ENCODE measurements at places on chromosomes 4 and X.

GRCh38 chr4:164799410-164799809 lies 45.5 kb downstream of the SMIM31 start:
- DNase-seq: no peak

- DNase-seq: peak; percentile 80
These were observed 9.7 kb upstream of the MAGEA4 start for GRCh38 chrX:151902813-151903591.

DNA sequence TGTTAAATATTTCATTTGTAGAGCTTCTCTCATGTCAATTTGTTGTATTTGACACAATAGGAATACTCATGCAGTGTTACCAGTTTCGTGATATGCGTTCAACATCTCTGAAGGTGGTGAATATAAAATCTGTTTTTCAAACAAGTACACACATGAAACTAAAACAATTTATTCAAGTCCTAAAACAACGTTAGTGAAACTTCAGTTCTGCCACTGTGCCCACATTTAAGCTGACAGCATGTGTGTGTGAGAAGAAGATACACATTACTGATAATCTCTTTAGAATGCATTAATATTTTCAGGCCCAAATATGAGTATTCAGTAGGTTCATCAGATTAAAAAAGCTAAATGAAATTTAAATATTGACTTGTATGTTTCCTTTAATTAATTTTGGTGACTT lies 21.7 kb downstream of the GAB1 start:
- no peak for DNase-seq

- DNase-seq: no peak
These were observed 450.0 kb downstream of the SPRY1 start for GRCh38 chr4:123846561-123846960.

DNA sequence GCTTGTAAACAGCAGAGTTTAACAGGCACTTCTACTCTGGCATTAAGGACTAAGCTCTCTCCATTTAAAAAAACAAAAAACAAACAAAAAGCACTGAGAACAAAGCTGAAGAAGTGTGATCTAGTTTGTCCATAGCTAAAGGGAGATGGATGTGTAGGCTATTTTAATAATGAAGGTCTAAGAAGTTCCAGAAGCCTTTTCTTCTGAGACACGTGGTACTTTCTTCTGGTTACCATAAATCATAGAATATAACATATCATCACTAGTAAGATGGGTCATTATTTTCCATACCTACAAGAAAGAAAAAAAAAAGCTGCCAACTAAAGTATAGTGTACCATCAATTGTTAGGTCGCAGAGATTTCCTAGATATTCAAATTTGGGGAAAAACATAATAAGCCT lies 722 bp upstream of the NBDY start:
- DNase-seq: peak; percentile 57

DNA sequence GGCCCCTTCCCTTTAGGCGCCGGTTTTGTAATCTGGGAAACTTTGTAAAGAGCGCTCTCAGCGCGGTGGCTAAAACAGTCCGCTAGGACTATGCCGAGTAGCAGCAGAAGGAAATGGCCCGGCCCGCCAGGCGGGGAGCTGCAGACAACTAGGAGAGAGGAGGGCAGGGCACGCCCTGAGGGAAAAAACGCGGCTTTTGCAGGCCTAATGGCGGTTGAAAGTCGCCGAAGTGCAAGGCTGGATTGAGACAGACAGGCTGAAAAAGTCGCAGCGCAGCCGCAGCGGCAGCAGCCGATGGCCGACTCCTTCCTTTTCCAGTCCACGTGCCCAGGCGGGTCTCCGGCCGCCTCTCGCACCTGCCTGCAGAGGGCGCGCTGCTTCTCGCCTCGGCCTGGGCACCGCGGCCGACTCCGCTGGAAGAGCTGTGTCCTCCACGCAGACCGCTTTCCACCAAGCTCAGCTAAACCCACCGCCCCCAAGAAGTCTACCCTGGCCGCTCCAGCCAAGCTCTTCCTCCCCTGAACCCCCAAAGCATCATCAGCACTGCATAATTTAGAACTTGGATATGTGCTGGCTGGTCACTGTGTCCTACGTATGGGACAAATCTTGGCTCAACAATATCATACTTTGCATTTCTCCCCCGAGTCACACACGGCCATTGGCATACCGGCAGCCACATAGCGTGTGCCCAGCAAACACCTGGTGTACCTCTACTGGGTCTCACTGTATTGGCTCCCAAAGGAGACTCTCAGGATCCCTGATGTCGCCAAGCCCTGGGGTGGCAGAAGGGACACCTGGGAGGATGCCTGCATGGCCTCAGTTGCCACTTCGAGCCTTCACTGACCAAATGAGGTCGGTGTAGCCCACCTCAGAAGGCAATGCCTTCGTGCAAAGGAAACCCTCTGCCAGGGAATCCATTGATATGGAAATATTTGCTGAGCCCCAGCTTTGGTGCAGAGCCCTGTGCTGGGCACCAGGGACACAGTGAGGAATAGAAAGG lies 14.5 kb downstream of the SLC25A5 start:
- DNase-seq: no peak

GRCh38 chrX:68927178-68927577 lies 98.4 kb downstream of the EFNB1 start:
- no peak for DNase-seq
